Upper lobe of left lung (tissue), 6 donors: ENCODE measurements at places on chromosomes 11 and 22. TPM values are rescaled to one million over a fixed set of nuclear protein-coding genes. Genes with fewer than 3 reads are reported as not detected.

The GALNT18 gene
- 48.2 TPM for total RNA-seq

The MYO18B gene
- total RNA-seq = 1.3 TPM

The MYRF gene
- total RNA-seq = 58.7 TPM

The NXPE2 gene
- not detected for total RNA-seq

The WNT7B gene
- total RNA-seq = 6.4 TPM

The FAM111B gene
- 3.8 TPM for total RNA-seq

The C11orf24 gene
- 13.9 TPM for total RNA-seq

The DEFB108B gene
- not detected for total RNA-seq

The GAB4 gene
- total RNA-seq = not detected

The MUC5AC gene
- total RNA-seq = under 0.01 TPM

The KCNJ4 gene
- not detected for total RNA-seq

The SPDYC gene
- total RNA-seq = not detected

The OR8K3 gene
- total RNA-seq = not detected
